ENCODE measurements at places on chromosomes 6 and 20.

- DNase-seq: no peak
Measured at GRCh38 chr6:112296694-112297093, 42.3 kb upstream of the LAMA4 start.

DNA sequence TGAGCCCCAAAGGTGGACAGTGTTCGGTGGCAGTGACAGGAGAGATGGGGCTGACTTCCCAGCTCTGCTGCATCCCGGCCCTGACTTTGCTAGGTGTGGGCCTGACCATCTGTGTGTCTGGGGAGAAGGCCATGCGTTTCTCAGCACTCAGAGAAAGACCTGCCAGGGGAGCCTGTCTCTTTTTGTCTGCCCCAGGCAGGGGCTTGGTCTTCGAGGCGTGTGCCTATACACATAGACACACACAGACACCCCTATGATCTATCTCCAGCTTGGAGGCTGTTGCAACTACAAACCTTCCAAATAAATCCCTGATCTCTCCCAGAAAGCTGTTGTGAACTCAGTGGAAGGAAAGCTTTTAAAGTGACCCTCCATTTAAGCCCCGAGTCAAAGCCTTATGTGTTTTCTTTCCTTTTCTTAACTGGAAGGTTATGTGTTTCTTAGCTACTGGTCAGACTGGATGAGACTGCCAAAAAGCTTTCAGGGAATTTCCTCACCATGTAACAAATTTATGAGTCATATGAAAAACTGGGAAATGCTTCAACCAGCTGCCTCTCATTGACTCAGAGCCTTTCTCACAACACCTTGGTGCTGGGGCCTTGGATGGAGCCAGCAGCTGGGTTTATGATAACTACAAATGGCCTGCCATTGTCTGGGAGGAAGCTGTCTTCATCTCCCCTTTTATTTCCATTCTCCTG lies 102.6 kb downstream of the CDC5L start:
- DNase-seq: no peak

DNA sequence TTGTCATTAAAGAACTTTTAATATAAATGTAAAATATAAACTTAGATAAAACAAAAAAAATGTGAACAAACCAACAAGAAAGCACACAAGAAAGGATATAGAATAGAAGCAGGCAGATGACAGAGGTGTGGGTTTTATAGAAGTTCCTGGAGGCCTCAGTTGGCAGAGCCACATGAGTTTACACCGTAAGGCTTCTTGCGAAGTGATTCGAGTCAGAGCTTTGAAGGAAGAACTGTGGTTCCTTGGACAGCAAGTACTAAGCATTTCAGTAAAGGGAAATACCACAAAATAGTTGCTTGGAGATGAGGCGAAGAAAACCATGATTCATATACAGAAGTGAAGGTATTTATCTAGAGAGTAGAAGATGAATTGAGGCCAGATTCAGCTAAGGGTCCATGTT lies 207.9 kb upstream of the EYA4 start:
- DNase-seq: no peak

DNA sequence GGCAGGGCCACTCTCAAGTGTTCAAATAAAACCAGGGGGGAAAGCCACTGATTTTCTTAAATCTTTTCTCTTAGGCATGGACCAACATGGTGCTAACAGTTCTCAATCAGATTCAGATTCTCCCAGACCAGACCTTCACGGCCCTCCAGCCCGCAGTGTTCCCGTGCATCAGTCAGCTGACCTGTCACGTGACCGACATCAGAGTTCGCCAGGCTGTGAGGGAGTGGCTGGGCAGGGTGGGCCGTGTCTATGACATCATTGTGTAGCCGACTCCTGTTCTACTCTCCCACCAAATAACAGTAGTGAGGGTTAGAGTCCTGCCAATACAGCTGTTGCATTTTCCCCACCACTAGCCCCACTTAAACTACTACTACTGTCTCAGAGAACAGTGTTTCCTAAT lies 41.5 kb upstream of the SMIM28 start:
- no peak for DNase-seq

GRCh38 chr20:4729265-4729664 lies 7.6 kb downstream of the PRND start:
- DNase-seq: no peak

DNA sequence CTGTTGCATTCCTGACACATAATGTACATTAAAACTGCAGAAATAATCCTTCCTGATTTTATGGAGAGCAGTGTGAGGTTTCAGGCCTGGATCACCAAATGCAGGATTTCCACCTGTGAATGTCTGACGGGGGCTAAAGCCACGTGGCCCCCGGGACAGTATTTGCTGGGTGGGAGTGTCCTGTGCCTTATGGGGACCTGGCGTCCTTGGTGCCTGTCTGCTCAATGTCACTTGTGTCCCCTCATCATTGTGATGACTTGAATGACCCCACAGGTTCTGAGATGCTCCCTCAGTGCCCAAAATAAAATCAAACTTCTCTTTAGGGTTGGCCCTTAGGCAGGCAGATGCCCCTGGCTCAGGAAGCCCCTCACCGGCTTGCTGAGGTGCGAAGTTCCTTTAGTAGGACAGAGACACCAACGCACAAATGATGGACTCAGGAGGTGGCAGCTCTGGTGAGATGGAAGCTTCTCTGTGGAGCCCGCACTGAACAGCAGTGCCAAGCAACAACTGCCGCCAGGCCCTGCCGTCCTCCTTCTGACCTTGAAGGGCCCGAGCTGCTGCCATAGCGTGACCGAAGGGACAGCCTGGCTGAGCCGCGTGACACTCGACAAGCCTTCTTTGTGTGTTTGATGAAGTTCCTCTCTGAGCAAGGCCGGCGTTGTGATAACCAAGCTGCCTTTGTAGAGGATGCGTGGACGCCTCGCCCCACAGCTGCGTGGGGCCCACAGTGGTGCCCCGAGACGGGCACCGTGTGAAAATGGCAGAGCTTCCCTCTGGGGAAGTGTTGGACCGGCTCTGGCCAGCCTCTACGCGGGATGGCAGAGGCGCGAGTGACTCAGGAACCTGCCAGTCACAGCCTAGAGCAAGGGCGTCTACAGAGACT lies 30.9 kb downstream of the FRMD1 start:
- DNase-seq: peak; percentile 72

GRCh38 chr6:139124887-139125672 lies 9.8 kb upstream of the HECA start:
- DNase-seq: no peak

- DNase-seq: no peak
Measured at GRCh38 chr6:113969888-113970804, 802 bp downstream of the HDAC2 start.

- DNase-seq: no peak
Measured at GRCh38 chr6:141467041-141467440, 665.7 kb upstream of the GJE1 start.

DNA sequence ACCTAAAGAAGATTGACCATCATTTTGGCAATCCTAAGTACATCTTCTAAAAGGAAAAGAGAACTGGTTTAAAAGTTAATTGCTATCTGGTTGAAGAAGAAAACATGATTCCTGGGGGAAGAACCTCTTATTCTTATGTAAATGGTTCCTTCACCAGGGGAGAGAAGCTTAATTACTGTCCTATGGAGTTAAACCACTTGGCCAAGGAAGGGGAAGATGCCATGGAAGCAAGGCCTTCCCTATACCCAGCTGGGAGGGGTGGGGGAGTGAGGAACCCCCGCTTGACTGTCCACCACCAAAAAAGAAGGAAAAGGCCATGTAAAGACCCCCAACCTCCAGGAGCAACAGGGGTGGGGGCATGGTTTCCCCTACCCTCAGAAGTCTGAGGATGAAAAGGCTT lies 962.1 kb downstream of the GRIK2 start:
- DNase-seq: no peak

All from chondrocyte (in vitro differentiated cells).